ENCODE measurements at places on chromosomes 1 and 21.
A peak's percentile ranks its signal among the peaks of the same experiment; 100 is the strongest.

GRCh38 chr21:34950980-34951379, 98.1 kb downstream of the RUNX1 start:
- no peak for DNase-seq

- no peak for DNase-seq
These were observed 130.8 kb downstream of the LYPLAL1 start for GRCh38 chr1:219304227-219305226.

GRCh38 chr1:107782217-107782845, 182.6 kb downstream of the VAV3 start:
- no peak for DNase-seq

DNA sequence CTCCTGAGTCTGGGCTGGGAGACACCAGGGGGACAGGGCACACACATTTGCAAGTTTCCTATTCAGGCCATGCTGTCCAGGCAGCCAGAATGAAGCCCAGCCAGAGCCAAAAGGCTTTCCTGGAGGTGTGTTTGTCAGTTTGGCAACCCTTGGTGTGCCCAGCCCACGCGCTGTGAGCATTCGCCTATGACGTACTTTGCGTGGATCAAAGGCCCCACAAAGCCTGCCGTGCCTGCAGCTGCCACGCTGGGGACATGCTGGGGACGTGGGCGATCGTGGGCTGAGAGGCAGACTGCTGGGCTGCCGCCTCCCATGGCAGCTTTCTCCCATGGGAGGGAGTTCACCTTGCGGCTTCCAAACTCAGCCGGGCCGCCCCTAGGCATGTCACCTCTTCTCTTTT, 57.5 kb downstream of the CD247 start:
- DNase-seq: peak; percentile 62

- DNase-seq: no peak
These were observed 26.4 kb upstream of the GOLT1A start for GRCh38 chr1:204240233-204240632.

- DNase-seq: no peak
These were observed 293.8 kb downstream of the SPATA17 start for GRCh38 chr1:217924924-217925323.

GRCh38 chr1:6059866-6060265, 14.2 kb downstream of the KCNAB2 start:
- DNase-seq: no peak

- no peak for DNase-seq
These were observed 95.1 kb downstream of the PRRX1 start for GRCh38 chr1:170758992-170759391.

Data from dorsolateral prefrontal cortex (tissue), 122 donors.